GM04503 (cell line): ENCODE measurements at places on chromosomes 1 and 21.

DNA sequence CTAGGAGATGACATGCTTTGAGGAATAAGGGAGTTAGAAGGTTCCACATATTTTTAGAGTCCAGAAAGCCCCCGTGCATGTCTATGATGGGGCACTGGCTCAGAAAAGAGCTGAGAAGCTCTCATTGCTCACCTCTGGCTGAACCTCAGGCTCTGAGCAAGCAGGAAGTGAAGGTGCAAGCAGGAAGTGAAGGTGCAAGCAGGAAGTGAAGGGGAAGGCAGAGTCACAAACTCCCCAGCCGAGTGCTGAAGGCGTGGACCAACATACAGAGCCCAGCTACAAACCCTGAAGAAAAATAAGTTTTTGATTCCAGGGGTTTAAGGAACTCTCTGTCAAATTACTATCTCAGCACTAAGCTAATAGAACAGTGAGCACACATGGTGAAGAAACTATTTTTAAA, 7.0 kb downstream of the KRTAP10-8 start:
- no peak for DNase-seq

DNA sequence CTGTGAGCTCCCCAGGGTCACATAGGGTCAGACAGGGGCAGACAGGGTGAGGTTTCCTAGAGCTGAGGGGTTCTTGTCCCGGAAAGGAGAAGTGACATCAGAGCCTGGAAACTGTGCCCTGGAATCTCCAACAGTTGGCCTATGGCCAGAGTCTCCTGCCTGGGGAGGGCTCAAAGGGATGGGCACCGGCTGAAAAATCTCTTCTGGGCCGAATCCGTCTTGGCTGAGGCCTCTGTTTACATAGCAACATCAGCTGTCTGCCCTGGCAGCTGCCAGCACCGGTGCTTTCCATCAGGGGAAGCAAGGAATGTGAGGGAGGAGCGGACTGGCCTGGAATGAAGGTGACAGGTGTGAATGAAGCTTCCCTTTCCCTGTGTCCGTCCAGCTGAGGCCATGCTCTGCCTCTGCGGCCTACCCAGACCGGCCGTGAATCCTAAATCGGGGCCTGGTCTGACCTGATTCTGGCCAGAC, 30.7 kb downstream of the VASH2 start:
- DNase-seq = no peak

GRCh38 chr1:111197598-111198284, 2.7 kb downstream of the DENND2D start:
- DNase-seq = no peak

- no peak for DNase-seq
These were observed 31.7 kb downstream of the ZP4 start for GRCh38 chr1:237858992-237859391.

DNA sequence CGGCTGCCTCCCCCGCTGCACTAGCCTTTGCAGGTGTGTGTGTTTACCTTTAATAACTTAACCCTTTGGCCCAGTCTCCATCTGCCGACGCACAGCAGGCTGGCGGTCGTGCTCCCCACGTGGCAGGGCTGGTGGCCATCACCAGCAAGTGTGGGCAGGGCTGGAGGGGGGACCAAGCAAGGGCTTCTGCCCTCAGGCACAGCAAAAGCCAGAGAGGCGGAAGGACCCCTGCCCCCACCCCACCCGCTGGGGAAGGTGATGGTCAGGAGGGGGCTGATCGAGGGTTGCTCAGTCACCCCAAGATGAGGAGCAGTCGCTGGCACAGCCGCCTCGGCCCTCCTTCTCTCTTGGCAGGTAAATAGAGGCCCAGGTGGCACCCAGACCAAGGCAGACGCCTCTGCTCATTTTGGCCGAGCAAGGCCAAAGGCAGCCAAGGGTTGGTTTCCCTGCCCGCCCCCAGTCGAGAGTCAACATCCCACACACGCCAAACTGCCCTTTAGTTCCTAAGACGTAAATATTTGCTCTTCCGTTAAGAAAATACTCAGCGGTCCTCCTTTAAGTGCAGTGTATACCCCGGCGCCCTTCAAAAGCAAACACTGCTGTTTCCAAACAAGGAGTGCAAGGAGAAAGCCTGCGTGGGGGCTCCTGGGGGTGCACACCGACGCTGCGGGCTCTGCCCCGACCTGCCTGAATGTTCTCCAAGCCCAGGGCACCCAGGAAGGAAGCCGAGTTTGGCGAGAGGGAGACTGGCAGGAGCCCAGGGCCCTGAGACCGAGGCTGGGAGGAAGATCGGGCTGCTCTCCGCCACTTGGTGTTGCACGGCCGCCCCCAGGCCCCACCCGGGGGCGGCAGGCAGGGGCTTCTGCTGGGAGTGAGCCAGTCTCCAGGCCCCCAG, 82.7 kb downstream of the SIK1 start:
- no peak for DNase-seq

GRCh38 chr1:70043804-70044203, 161.6 kb downstream of the LRRC40 start:
- peak; percentile 39 for DNase-seq

DNA sequence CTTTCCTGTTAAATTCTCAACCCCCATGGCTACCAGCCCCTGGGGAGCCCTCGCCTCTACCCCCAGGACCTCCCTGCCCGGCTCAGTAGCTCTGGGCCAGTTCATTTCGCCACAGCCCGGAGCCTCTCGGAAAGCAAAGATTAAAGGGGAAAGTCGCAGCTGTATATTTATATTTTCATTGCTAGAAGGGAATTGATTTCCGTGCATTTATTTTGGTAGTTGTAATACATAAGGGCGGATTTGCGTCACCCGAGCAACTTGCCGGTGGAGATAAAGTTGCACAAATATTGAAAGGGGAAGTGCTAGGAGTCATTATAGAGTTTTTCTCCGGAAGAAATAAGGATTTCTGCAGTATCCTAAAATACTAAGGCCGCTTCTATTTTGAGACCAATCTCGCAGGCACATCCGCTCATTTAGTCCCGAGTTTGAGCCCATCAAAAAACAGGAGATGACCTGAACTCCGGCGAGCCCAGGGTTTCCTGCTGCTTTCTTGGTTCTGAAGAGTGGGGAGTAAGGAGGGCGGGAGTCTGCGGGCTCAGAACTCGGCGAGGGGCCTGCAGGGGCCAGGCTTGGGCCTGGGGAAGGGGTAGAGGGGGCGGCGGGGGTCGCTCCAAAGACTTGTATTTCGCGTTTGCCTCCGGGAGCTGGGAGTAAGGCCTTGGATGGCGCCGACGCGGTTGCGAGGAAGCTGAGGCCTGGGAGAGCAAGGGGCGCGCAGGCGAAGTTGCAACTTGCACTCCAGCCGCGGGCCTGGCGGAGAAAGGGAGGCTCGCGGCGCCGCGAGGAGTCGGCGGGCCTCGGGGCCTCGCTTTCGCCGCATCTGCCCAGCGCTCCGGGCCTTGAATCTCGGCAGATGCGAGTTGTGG, 2.5 kb upstream of the HLX start:
- DNase-seq = no peak

GRCh38 chr1:41243079-41243385, 926 bp upstream of the SCMH1 start:
- DNase-seq = no peak
